ENCODE measurements at places on chromosomes 13 and 19. TPM values are rescaled to one million over a fixed set of nuclear protein-coding genes. Genes with fewer than 3 reads are reported as not detected.

- no peaks in the 10 kb centered on the region for H3K4me1 ChIP-seq
- H3K27me3 ChIP-seq, result no peaks in the 10 kb centered on the region
- H3K4me3 ChIP-seq, result no peak overlapping the region
- no peak for DNase-seq
Measured at GRCh38 chr13:36051082-36051481, 80.1 kb downstream of the DCLK1 start.

- peaks cover 13% of the 10 kb centered on the region for H3K27me3 ChIP-seq
- H3K4me3 ChIP-seq, result no peak overlapping the region
- no peak for DNase-seq
- no peak overlapping the region for H3K27ac ChIP-seq
Measured at GRCh38 chr13:27955014-27955591, 14.0 kb downstream of the CDX2 start.

DNA sequence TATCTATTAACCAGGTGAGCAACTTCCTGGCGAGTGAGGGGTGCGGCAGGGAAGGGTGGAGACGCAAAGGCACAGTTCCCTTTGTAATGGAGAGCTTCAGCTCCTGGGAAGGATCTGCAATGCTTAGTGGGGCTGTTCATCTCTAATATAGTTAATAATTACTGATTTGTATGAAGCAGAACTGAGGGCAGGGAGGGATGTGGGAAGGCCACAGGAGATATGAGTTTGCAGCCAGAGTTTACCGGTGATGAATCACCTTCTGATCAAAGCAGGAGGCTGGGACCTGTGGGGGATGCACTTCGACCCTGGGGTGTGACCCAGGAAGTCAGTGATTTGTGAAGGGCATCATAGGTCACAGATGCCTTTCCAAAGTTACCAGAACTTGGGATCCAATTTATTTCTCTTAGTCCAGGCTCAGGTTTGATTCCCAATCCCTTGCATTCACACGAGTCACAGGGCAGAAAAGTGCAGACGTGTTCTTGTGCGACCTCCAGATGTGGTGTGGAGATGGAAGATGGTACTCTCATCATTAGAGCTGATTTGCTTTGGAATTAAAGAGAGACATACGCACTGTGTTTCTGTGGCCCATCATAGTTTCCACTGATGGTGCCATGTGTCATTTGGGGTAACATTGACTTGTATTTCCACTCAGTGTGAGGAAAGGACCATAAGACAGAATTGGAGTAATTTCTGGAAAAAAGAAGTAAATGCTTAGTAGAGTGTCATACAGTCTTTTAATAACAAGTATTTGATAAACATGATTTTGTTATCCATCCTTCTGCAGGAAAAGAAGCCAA lies 55.0 kb downstream of the LRCH1 start:
- peaks cover 5% of the 10 kb centered on the region for H3K4me1 ChIP-seq
- no peak overlapping the region for H3K4me3 ChIP-seq
- DNase-seq, result no peak
- H3K27me3 ChIP-seq, result no peaks in the 10 kb centered on the region
- H3K27ac ChIP-seq, result no peak overlapping the region

DNA sequence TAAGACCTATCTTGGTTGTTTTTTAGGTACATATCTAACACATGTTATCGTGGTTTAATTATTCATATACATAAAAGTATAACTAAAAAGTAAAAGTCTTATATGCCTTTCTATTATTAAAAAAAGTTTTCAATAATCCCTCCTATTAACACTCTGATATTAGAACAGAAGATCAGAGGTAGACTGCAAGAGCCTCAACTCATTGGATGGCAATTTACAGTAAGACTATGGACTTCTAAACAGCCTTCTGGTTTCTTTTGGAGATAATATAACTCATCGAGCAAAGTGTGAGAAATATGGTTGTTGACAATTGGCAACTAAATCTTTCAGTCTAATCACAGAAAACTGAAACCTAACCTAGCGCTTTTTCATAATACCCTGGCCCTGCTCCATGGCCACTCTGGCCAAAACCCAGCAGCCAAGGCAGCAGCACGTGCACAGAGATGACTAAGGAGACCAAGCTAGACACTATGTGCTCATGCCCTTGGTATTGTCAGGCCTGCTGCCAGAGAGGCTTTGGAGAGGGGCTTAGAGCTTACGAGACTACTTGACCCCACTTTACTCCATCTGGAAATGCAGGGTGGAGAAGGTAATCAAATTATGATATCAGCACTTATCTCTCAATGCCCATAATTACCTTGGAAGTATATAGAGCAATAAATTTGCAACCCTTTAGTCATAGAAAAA lies 40.6 kb upstream of the EEF1AKMT1 start:
- H3K36me3 ChIP-seq, result no peaks in the 10 kb centered on the region
- DNase-seq, result peak; percentile 30
- no peak overlapping the region for H3K27ac ChIP-seq

- H3K4me1 ChIP-seq, result no peaks in the 10 kb centered on the region
- no peaks in the 10 kb centered on the region for H3K36me3 ChIP-seq
- H3K27ac ChIP-seq, result no peak overlapping the region
- DNase-seq, result peak; percentile 17
Measured at GRCh38 chr13:28753208-28753892, 34.6 kb upstream of the SLC46A3 start.

DNA sequence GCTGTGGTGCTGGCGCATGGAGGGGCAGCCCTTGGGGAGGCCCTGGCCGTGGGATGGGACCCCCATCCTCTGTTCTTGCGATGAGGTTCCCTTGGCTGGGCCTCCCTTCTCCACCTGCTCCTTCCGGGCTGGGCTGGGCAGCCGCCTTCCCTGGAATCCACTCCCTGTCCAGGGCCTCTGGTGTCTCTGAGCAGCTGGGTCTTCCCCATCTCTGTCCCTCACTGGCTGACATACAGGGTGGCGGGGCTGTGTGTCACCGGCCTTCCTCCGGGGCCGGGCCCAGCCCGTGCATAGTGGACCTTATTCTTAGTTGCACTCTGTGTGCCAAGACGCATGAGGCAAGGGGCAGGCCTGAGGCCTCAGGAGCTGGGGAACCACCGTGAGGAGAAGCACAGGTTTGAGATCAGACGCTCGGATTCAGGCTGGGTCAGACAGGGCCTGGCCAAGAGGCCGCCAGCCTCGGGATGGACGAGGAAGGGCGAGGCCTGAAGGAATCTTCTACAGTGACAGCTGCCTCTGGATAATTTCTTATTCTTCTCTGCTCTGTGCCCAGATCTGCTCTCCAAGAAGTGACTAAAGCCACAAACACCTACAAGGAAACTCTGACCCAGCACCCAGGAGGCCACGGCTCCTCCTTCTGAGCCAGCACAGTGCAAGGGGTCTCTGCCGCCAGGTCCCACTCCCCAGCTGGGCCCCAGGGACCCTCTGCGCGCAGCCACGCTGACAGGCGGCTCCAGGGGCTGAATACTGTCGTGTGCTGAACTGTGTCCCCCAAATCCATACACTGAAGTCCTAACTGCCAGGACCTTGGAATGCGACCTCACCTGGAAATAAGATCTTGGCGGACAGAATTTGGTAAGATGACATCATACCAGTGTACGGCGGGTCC lies 11.0 kb downstream of the SGTA start:
- no peaks in the 10 kb centered on the region for H3K4me1 ChIP-seq
- no peak for DNase-seq
- H3K27ac ChIP-seq, result no peak overlapping the region
- H3K4me3 ChIP-seq, result no peak overlapping the region
- no peaks in the 10 kb centered on the region for H3K27me3 ChIP-seq

DNA sequence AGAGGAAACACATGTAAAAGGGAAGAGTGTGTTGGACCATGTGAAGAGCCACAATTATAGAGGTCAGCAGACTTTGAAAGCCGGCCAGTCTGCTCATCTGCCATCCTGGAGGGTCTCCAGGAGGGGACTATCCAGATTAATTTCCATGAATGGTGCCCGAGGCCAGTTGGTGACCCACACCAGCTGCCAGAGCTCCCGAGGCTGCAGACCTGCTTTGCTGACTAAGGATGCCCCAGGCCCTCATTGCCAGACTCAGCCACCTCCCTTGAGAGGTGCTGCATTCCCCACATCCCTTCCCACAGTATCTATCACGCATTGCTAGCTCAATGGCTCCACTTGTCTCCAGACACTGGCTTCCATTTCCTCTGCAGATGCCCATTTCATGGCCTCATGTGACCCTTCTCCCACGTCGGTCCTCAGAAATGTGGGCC lies 110.3 kb downstream of the NALCN start:
- H3K27ac ChIP-seq, result no peak overlapping the region
- H3K4me1 ChIP-seq, result no peaks in the 10 kb centered on the region
- H3K27me3 ChIP-seq, result no peaks in the 10 kb centered on the region

GRCh38 chr13:50359779-50360178 lies 344.5 kb downstream of the KCNRG start:
- no peak overlapping the region for H3K27ac ChIP-seq
- H3K27me3 ChIP-seq, result no peaks in the 10 kb centered on the region
- peaks cover 8% of the 10 kb centered on the region for H3K4me1 ChIP-seq
- no peak overlapping the region for H3K4me3 ChIP-seq
- DNase-seq, result no peak

GRCh38 chr13:99214232-99214631 lies 13.6 kb downstream of the UBAC2 start:
- no peaks in the 10 kb centered on the region for H3K36me3 ChIP-seq
- no peak for DNase-seq
- H3K4me1 ChIP-seq, result no peaks in the 10 kb centered on the region
- H3K27me3 ChIP-seq, result no peaks in the 10 kb centered on the region

DNA sequence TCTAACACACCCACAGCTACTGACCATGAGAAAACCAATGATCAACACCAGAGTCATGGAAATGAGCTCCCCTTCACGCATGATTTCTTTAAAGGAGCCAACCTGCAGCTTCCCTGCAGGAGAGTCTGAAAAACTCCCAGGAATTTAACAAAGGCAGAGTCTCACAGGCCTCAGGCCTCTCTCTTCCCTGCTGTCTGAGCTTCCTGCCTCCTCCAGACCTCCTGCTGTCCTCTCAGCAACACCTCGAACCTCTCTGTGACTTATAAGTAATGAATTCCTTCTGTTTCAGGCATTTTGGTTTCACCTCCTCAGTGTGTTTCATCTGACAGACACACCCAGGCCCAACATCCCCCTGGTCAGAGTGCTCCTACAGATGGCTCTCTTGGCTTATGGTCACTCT lies 1044.4 kb downstream of the UQCRFS1 start:
- H3K4me1 ChIP-seq, result no peaks in the 10 kb centered on the region
- no peaks in the 10 kb centered on the region for H3K36me3 ChIP-seq
- H3K4me3 ChIP-seq, result no peak overlapping the region
- H3K27me3 ChIP-seq, result no peaks in the 10 kb centered on the region

DNA sequence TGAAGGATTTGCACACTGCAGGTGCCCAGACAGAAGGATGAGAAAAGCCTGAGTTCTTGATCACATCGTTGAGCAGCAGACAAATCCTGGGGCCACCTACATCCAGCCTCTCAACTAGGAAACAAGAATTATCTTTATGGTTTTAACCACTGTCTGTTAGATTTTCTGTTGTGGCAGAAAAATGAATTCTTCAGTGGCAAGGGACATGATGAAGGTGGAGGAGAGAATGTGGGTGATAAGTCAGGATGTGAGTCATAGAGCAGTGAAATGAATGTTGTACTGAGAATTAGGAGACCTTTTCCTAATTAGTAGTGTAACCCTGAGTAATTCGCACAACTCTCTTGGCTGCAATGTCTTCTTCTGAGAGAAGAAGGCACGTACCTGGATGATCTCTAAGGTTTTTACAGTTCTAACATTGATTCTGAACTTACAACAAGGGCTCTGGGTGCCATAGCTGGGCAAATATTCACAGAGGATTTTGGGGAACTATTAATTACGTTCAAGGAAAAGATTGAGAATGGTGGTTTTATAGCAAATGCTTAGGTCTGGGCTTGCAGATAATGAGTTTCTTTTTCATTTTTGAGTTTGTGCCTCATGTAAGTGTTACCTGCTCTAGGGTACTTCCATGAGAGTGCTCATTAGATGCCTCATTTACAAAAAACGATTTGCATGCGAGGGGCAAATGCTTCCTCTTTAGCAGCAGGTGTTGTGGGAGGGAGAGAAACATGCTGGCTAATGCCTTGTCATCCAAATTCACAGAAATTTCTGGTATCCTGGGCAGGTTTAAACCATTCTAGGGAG lies 111.0 kb upstream of the KL start:
- H3K27me3 ChIP-seq, result no peaks in the 10 kb centered on the region
- no peaks in the 10 kb centered on the region for H3K36me3 ChIP-seq
- H3K4me1 ChIP-seq, result no peaks in the 10 kb centered on the region

- H3K36me3 ChIP-seq, result no peaks in the 10 kb centered on the region
- H3K4me1 ChIP-seq, result peaks cover 21% of the 10 kb centered on the region
- DNase-seq, result no peak
- H3K27ac ChIP-seq, result no peak overlapping the region
- no peaks in the 10 kb centered on the region for H3K27me3 ChIP-seq
Measured at GRCh38 chr19:1357531-1358109, 26.1 kb upstream of the NDUFS7 start.

GRCh38 chr13:53206455-53206854 lies 177.8 kb downstream of the OLFM4 start:
- no peaks in the 10 kb centered on the region for H3K4me1 ChIP-seq
- no peak overlapping the region for H3K4me3 ChIP-seq
- no peak for DNase-seq

GRCh38 chr19:11018179-11018578 lies 57.3 kb downstream of the SMARCA4 start:
- DNase-seq, result peak; percentile 26
- no peaks in the 10 kb centered on the region for H3K27me3 ChIP-seq
- H3K27ac ChIP-seq, result peak overlapping the region; percentile 67
- peaks cover 34% of the 10 kb centered on the region for H3K36me3 ChIP-seq

DNA sequence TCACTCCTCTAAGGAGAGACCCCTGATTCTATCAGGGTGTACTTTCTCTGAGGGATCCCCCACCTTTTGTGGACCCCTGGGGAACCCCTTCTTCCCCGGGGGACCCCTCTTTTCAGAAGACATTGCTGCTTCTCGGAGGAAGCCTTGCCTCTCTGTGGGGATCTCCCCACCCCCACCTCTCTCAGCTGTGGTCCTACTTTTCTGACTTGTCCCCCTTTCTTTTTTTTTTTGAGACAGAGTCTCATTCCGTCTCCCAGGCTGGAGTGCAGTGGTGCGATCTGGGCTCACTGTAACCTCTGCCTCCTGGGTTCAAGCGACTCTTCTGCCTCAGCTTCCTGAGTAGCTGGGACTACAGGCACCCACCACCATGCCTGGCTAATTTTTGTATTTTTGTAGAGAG lies 18.4 kb upstream of the GATAD2A start:
- no peaks in the 10 kb centered on the region for H3K36me3 ChIP-seq
- no peak for DNase-seq
- H3K4me3 ChIP-seq, result peak overlapping the region; percentile 82
- H3K4me1 ChIP-seq, result peaks cover 2% of the 10 kb centered on the region

C19orf73 gene
- 2.2 TPM for total RNA-seq

PALM3 gene
- 16.1 TPM for total RNA-seq

FAAP24 gene
- 4.3 TPM for total RNA-seq

ZNF497 gene
- 11.0 TPM for total RNA-seq

NBEA gene
- 16.9 TPM for total RNA-seq

NAPA gene
- total RNA-seq, result 263 TPM

DPF1 gene
- total RNA-seq, result not detected

FFAR3 gene
- total RNA-seq, result not detected

SRRM5 gene
- total RNA-seq, result 0.59 TPM

PSG7 gene
- total RNA-seq, result not detected
